ENCODE measurements at places on chromosomes 13 and 19.

- no peak for DNase-seq
These were observed 75.5 kb upstream of the VSTM2B start for GRCh38 chr19:29450306-29450705.

DNA sequence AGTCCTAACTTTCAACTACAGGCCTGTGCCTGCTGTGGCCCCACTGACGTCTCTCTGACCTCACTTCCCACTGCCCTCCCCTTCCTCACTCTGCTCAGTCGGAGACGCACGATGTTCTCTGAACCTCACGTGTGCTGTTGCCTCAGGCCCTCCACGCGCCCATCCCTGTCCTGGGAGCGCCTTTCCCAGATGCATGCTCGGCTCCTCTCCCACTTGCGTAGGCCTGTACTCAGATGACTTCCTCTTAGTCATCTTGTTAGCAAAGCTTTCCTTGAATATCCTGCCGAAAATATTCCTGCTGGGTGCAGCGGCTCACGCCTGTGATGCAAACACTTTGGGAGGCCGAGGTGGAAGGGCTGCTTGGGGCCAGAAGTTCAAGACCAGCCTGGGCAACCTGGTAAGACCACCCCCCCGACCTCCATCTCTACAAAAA is 9.3 kb upstream of the SYT5 start:
- DNase-seq: no peak

GRCh38 chr19:30208436-30209060 is 163.6 kb upstream of the ZNF536 start:
- no peak for DNase-seq

DNA sequence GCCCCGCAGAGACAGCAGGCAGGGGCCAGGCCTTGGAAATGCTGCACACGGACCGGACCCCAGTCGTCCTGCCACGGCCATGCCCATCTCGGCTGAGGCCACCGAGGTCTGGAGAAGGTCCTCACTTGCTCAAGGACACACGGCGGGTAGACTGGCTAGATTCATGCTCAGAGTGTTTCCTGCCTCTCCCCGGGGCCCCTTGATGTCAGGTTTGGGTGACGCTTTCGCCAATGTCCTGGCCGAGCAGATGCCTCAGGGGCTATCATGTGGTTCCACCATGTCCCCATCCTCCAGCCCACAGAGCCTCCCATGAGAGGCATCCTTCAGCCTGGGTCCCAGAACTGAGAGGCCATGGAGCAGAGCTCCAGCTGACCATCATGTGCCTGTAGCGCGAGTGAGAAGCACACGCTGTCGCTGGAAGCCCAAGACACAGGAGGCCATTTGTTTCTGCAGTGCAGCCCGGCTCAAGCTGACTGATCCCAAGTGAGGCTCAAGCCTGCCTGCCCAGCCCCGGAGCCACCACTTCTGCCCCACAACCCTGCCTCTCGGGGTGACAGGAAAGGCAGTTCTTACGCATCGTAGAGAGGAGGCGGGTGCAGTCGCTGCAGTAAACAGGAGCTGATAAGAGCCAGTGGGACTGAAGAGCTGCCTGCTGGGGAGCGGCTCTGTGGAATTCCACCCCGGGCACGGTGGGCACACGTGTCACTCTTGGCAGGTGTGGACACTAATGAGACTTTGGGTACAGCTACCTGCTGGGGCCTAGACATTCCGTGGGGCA is 53.9 kb upstream of the GAS6 start:
- no peak for DNase-seq

DNA sequence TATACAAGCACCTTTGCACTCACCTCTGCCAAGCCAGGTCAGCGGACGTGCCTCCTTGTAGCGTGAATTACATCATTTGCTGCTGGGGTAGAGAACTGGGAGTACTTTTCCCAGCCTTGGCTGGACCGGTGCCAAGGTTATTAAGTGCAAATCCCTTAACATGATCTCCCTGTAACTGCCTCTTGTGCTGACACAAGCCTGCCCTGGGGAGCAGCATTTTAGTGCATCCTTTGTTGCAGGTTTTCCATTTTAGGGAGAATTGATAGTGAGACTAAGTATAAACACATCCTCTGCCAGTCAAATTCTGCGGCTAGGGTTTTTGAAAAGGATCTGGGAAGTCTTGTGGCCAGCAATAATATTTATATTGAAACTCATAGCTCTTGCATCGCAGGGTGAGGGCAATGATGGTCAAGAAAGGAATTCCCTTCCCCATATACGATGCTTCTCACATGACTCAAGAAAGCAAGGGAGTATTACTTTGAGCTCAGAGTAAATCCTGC is 32.7 kb upstream of the DCLK1 start:
- DNase-seq: no peak

DNA sequence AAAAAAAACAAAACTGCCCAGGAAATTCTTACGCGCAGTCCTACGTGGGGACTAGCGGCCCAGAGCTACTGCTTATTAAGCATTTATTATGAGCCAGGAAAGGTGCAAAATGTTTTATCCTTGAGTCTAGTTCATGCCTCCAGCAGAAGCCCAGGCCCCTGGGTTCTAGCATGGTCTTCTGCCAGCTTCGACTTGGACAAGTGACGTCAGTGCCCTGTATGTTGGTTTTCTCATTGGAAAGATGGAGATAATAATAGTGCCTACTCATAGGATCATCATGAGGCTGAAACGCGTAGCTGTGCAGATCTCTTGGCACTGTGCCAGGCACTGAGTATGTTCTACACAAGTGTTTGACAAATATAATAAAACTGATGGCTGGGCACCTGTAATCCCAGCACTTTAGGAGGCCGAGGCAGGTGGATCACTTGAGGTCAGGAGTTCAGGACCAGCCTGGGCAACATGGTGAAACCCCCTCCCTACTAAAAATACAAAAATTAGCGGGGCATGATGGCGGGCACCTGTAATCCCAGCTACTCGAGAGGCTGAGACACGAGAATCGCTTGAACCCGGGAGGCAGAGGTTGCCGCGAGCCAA is 12.4 kb upstream of the SULT2B1 start:
- DNase-seq: no peak
